Stimulated activated CD4-positive, alpha-beta T cell treated with anti-CD3 and anti-CD28 coated beads, Interleukin-15, amount 100 ng/mL, for 1 hour (primary cell): ENCODE measurements at places on chromosomes 12 and 14.

GRCh38 chr14:88005050-88005481 is at the start of gene GPR65:
Gene GPR65 (plus strand): TSS chr14:88005135. CDS start chr14:88010848, 5,713 bp downstream.
- DNase-seq, result no peak

GRCh38 chr14:58362798-58363412 is 32.8 kb upstream of the TOMM20L start:
- no peak for DNase-seq

DNA sequence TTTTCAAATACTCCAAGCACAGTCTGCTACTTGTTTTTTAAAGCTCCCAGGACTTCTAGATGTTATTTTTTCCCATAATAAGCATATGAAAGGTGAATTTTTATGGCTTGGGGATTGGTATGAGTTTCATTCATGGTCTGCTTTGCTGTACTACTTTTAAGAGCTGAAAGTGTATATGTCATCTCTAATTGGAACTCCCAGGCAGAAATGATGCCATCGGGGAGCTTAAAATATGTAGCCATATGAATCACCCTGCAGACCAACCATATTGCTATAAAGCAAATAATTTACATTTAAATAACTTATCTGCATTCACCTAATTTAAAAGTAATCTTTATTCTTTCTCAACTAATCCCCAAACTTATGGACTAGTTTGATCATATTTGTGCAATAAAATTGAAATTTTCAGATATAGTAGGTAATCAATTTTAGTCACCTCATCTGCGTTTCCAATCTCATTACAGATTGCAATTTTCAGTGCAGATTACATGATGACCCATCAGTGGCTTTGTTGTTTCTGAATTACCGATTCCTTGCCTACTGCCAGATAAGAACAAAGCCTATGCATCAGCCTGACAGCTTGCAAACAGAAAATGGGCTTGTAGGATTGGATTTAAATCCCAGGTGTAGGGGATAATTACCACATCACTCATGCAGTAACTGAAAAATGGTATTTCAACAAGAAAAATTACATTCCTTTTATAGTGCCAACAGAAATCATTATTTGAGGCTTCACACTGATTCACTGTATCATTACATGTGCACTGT is 689.4 kb downstream of the NOVA1 start:
- no peak for DNase-seq

GRCh38 chr12:66837311-66837627 is 158.4 kb upstream of the GRIP1 start:
- DNase-seq, result no peak

DNA sequence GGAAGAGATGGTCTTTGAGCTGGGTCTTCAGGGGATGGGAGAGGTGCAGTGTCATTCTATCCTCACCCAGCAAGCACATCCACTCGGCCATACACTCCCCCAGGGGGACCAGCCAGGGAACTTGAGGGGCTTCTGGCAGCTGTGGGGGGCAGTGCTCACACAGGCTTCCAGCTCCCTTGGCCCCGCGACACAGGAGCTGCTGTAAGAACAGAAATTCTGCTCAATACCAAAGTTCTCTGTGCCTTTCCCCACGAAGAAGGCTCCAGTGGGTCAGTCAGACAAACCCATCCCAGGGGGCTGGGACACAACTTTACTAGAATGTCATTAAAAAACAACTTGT is 289.1 kb upstream of the RTL1 start:
- DNase-seq, result no peak

DNA sequence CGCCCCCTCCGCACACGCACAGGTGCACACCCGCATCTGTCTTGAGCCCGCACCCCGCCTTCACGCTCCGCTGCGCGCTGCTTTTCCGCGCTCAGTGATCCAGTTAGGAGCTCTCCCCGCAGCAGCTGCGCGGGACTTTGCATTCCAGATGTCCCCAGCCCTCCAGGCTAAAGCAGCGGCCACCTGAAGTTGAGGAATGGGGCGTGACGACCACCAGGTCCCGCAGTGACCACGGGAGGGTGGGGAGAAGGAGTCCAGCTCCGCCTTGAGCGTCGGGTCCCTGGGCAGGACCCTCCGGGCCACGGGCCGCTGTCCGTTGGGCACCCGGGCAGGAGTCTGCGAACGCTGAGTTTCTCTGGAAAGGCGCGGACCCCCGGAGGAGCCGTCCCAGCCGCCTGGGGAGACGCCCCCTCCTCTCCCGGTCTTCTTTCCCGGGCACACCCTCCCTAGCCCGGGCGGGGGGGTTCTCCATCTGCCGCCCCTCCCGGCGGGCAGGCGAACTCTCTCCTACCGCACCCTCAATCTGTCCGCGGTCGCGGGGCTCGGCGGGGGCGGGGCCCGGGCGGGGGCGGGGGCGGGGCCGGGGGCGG is 334 bp upstream of the TMEM132C start:
- DNase-seq, result no peak

DNA sequence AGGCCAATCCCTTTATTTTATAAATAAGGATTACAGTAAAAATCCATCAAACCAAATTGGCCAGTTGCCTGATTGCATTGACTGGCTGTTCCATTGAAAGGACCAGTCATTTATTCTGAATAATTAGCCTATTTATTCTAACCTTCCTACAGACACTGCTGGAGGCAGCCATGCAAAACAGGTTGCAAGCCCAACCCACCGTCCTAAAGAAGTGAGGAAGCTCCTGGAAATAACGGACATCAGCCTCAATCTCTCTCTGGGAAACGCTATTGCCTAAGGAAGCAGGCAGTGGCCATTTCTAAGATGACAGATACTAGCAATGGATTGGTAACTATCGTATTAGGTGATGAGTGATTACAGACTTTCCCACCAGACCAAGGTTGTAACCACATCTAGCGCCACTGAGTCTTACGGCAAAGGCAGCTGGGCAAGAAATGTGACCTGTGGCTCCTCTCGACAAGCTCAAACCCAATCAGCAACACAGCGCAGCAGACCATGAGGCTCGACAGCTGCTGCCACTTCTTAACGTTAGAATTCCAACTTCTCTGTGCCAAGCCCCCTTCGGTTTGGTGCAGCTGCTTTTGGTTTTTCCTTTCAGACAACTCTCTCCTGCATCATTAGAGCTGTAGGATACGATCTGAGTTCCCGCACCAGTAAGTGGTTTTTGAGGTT is 134.2 kb downstream of the KCNK10 start:
- DNase-seq, result no peak

GRCh38 chr12:26954027-26954426 is 15.8 kb downstream of the FGFR1OP2 start:
- DNase-seq, result no peak

- no peak for DNase-seq
Observed at GRCh38 chr12:78002878-78003277, 172.2 kb downstream of the NAV3 start.
